ENCODE measurements at places on chromosomes 11 and 22.

DNA sequence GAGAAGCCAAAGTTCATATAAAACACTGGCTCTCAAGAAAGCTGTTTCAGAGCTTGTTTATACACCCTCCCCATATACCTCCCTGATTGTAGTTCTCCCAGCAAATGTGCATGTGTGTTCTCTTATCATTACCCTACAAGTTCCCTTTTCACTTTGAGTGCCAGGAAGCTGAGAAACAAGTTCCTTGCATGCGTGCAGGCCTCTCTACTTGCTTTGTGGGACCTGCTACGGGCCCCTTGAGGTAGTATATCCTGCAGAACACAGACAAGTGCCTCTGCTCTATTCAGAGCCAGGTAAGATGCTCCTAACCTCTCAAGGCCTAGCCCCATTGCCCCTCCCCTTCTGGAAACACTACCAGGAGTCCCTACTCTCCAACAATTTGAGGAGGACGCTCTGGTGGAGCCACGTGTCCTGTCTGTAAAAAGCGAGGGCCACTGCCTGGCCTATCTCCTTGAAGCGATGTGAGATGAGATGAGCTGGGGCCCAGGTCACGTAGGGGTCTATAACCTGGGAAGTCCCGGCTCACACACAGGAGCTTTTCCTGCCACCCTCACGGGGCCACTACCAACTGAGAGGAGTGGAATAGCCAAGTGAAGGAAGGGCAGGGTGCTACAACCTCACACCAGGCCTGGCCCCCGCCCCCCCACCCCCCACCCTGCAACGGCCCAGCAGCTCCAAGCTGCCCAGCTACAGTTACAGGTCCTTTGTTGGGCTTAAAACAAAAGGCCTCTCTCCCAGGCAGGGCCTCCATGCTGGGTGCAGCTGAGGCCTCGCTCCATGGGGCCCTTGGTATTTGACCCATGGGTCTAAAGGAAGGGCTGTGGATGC is 2.6 kb upstream of the ATP5MGL start:
- DNase-seq, result no peak
- H3K4me3 ChIP-seq, result no peak overlapping the region
- peaks cover 34% of the 10 kb centered on the region for H3K4me1 ChIP-seq
- no peaks in the 10 kb centered on the region for H3K36me3 ChIP-seq
- no peak overlapping the region for H3K27ac ChIP-seq

- H3K4me3 ChIP-seq, result no peak overlapping the region
- H3K4me1 ChIP-seq, result no peaks in the 10 kb centered on the region
- no peak for DNase-seq
These were observed 15.9 kb downstream of the SLCO2B1 start for GRCh38 chr11:75166791-75167190.

DNA sequence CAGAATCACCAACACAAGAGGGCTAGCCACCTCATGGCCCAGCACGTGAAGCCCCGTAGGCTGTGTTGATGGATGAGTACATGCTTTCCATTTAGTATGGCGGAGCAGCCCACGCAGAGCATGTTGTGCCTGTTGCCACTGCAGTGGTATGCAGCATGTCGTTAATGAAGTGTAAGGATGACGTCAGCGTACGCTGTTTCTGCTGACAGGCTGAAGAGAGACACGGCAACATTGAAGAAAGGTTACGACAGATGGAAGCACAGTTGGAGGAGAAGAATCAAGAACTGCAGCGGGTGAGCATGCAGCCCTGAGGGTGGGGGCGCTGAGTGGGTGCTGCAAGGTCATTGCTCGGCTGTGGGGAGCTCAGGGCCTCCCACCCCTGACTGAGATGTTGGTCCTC is 62.8 kb downstream of the PPFIA1 start:
- H3K4me3 ChIP-seq, result no peak overlapping the region
- H3K4me1 ChIP-seq, result no peaks in the 10 kb centered on the region
- H3K27me3 ChIP-seq, result no peaks in the 10 kb centered on the region
- DNase-seq, result no peak
- H3K36me3 ChIP-seq, result peaks cover 59% of the 10 kb centered on the region

GRCh38 chr11:44300844-44301563 is 8.9 kb downstream of the ALX4 start:
- peaks cover 53% of the 10 kb centered on the region for H3K27me3 ChIP-seq
- no peaks in the 10 kb centered on the region for H3K36me3 ChIP-seq
- H3K4me1 ChIP-seq, result peaks cover 16% of the 10 kb centered on the region
- H3K27ac ChIP-seq, result no peak overlapping the region
- no peak overlapping the region for H3K4me3 ChIP-seq

DNA sequence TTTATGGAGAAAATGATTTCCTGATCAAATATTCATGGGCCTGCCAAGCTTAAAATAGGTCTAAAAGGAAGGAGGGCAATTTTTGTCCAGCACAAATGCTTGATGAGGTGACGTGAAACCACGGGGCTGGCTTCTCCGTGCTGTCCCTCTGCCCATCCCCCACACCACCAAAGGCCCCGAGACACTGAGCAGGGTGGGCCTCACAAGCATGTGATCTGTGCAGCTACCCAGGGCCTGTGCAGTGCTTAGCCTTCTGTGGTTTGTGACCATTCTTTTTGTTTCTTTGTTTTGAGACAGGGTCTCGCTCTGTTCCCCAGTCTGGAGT is 94.8 kb upstream of the RTL6 start:
- DNase-seq, result no peak
- peaks cover 6% of the 10 kb centered on the region for H3K4me1 ChIP-seq
- peaks cover 16% of the 10 kb centered on the region for H3K27me3 ChIP-seq
- H3K36me3 ChIP-seq, result no peaks in the 10 kb centered on the region
- H3K27ac ChIP-seq, result no peak overlapping the region
- no peak overlapping the region for H3K4me3 ChIP-seq

GRCh38 chr11:45895553-45896259 is 10.3 kb downstream of the MAPK8IP1 start:
- H3K4me3 ChIP-seq, result no peak overlapping the region
- DNase-seq, result no peak
- H3K27ac ChIP-seq, result no peak overlapping the region
- H3K27me3 ChIP-seq, result peaks cover 14% of the 10 kb centered on the region
- H3K36me3 ChIP-seq, result no peaks in the 10 kb centered on the region

DNA sequence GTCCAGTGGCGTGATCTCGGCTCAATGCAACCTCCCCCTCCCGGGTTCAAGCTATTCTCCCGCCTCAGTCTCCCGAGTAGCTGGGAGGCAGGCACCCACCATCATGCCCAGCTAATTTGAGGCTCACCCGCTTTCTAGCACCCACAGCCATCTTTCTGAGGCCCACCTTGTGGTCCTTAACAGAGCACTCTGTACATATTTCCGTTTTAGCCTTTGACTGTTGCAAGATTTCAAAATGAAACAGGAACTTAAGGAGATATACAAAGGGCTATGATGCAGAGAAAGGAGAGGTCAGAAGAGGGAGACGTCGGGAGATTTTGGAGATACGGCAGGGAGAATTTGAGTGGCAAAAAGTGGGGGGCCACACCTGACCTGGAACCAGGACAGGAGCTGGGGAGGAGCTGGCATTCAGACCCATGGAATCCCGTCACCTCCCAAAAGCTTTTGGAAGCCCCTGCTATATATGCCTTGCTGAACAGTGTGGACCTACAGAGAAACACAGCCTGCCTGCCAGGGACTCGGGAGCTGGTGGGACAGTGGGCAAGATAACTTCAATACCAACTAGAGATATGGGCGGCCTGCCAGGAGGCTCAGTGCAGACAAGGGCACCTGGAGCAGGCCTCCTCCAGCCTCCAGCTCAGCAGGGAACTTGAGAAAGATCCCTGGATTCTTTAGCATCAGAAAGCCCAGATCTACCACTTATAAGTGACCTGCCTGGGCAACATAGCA is 8.0 kb upstream of the CLCF1 start:
- H3K36me3 ChIP-seq, result no peaks in the 10 kb centered on the region
- DNase-seq, result no peak
- H3K4me3 ChIP-seq, result no peak overlapping the region

DNA sequence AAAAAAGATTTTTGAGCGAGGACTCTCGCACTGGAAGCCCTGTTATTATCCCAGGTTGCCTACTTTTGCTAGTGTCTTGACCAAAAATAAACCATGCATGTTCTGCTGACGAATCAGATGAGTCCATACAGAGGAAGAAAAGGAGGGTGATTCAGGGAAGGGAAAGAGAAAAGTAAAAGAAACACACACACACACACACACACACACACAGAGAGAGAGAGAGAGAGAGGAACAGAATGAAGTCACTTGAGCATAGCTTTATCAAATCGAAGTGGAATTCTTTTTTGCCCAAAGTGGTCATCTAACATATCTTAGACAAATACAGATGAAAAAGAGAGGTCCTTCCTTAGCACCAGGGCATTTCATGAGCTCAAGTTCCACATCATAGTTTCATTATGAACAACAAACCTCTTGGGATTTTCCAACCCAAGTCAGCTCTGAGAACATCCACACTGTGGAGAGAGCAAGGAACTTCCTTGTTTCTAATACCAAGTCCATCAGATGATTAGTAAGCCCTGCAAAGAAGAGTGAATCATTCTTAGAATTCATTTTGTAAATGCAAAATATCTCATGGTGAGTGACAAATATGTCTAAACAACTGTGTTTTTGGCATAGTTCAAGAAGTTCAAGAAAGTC is 7.7 kb upstream of the MMP12 start:
- peaks cover 2% of the 10 kb centered on the region for H3K4me1 ChIP-seq
- H3K27me3 ChIP-seq, result peaks cover 3% of the 10 kb centered on the region
- H3K4me3 ChIP-seq, result no peak overlapping the region
- no peak overlapping the region for H3K27ac ChIP-seq

DNA sequence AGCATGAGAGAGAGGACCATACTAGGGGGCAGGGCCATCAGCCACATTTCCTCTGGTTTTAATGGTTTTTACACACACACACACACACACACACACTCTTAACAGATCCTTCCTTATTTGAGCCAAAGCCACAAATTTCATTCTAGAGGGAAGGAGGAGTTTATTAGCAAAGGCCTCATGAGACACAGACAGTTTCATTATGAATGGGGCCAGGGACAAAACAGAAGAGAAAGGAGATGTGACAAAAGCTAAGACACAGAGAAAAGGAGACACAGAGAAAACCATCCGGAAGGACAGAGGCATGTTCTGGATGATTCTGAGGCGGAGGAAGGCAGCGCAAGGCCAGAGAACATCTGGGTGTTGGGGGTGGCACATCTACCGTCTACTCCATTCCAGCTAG is 32.2 kb upstream of the ARFGAP3 start:
- H3K27ac ChIP-seq, result peak overlapping the region; percentile 40
- no peak for DNase-seq
- no peaks in the 10 kb centered on the region for H3K27me3 ChIP-seq

- H3K36me3 ChIP-seq, result no peaks in the 10 kb centered on the region
- no peaks in the 10 kb centered on the region for H3K4me1 ChIP-seq
- no peak for DNase-seq
- no peak overlapping the region for H3K27ac ChIP-seq
- H3K4me3 ChIP-seq, result no peak overlapping the region
These were observed 78.3 kb upstream of the MYO18B start for GRCh38 chr22:25663654-25664053.

DNA sequence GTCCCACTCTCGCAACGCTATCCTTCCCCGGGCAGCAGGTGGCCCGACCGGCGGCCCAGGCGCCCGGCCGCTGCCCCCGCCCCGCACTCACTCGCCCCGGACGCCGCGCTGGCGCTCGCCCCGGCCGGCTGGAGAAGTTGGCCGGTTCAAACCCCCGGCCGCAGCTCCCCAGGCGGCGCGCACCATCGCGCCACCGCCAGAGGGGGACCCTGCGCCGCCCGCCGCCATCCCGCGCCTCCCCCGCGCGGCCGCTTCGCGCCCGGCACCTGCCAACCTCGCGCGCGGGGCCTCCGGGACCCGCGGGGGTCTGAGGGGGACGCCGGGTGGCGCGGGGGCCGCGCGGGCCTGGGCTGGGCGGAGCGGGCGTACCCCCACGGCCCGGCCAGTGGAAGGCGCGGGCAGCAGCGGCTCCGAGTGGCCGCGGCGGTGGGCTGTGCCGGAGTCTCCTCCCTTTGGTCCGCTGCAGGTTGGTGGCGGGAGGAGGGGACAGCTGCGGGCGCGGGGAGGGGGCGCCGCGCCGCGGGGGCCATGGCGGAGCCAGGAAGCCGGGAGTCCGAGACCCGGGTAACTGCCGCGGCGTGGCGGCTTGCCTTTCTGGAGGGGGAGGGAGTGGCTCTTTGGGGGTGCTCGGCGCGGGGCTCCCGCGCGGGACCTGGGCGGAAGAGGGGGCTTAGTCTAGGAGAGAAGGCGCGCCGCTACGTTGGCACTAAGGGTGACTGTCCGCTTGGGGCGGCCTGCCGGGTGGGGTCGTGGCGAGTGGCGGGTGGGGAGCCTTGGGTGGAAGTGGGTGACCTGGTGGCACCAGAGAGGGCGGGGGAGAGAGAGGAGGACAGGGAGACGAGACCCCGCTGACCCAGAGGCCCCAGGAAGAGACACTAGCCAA is at the start of the genes MPST and TST:
TSS of gene MPST (plus strand) at position 434 of the 883 bp plus-strand sequence. CDS start at position 529, 95 bp downstream.
TSS of gene TST (minus strand) at position 139 of the 883 bp plus-strand sequence. CDS start 715 bp downstream, outside the sequence.
- peak; percentile 31 for DNase-seq
- H3K4me1 ChIP-seq, result peaks cover 6% of the 10 kb centered on the region
- H3K4me3 ChIP-seq, result peak within 1 kb of the TSS; percentile 81
- no peaks in the 10 kb centered on the region for H3K36me3 ChIP-seq
- peak within 1 kb of the TSS; percentile 69 for H3K27ac ChIP-seq
- peaks cover 21% of the 10 kb centered on the region for H3K27me3 ChIP-seq

GRCh38 chr11:125075900-125076317 is 12.8 kb downstream of the SLC37A2 start:
- no peaks in the 10 kb centered on the region for H3K27me3 ChIP-seq
- no peak overlapping the region for H3K27ac ChIP-seq
- no peaks in the 10 kb centered on the region for H3K36me3 ChIP-seq
- no peak for DNase-seq
- no peak overlapping the region for H3K4me3 ChIP-seq

DNA sequence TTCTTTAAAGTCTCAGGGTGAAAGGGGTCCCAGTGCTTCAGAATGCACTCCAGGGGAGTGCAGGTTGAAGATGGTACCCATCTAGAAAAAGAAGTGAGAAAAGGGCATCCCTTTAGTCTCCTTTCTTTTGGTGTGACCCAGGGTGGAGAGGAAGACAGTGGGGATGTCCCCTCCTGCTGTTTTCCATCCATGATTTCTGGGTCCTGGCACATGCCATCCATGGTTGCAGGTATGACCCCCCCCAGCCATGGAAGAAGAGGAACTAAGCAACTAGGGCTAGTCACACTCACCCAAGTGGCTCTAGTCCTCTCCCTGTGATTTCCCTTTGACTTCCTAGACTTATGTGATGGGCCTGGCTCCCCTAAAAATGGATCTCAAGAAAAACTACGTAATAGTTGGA is 15.9 kb upstream of the EI24 start:
- peaks cover 2% of the 10 kb centered on the region for H3K27me3 ChIP-seq
- H3K4me3 ChIP-seq, result no peak overlapping the region
- no peaks in the 10 kb centered on the region for H3K4me1 ChIP-seq
- no peak for DNase-seq
- H3K36me3 ChIP-seq, result peaks cover 14% of the 10 kb centered on the region

- H3K27ac ChIP-seq, result no peak overlapping the region
- H3K4me1 ChIP-seq, result peaks cover 17% of the 10 kb centered on the region
- H3K4me3 ChIP-seq, result no peak overlapping the region
- no peaks in the 10 kb centered on the region for H3K27me3 ChIP-seq
- DNase-seq, result no peak
These were observed 141.2 kb downstream of the RBFOX2 start for GRCh38 chr22:35887296-35887875.

DNA sequence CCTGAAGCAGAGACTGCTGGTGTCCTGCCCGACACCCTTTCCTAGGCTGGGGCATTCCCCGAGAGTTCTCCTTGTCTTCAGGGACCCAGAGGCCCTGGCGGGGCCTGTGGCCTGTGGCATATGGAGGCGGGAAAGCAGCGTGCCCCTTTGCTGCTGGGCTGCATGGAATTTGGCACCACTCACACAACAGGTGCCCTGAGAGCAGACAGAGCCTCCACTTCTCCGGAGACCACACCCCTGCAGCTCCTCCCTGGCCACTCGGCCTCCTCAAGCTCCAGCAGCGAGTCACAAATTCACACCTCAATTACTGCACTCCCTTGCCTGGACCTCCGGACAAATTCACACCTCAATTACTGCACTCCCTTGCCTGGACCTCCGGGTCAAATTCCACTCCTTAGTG is 1375.2 kb downstream of the TBC1D22A start:
- H3K4me1 ChIP-seq, result peaks cover 10% of the 10 kb centered on the region
- no peak overlapping the region for H3K4me3 ChIP-seq
- no peaks in the 10 kb centered on the region for H3K36me3 ChIP-seq
- no peaks in the 10 kb centered on the region for H3K27me3 ChIP-seq
